ENCODE measurements at places on chromosomes 12 and 14.

DNA sequence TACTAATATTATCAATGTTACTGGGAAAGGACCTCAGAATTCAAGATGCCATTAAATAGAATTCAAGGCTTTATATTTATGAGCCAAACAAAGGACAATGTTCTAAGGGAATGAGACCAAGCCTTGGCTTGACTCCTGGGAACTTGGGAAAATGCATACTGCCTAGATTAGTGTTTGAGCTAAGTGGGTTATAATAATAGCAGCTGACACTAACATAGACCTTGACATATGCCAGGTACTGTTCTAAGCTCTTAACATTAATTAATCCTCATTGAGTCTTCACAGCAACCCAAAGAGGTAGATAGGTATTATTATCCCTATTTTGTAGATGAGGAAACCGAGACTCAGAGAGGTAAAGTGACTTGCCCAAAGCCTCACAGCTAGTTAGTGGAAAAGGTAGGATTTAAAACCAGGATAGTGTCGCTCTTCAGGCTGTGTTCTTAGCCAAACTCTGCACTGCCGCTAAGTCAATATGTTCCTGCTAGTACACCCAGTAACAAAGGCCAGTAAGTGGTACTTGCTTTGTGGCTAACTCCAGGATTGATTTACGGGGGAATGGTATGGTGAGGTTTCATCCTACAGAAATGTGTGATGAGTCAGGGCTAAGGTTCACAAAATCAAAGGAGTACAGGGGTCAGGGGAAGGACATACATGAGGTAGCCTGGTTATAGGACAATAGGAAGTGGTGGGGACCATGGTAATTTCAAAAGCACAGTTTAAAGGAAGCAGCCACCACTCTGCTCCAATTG lies 35.8 kb upstream of the PRKAB1 start:
- DNase-seq: no peak

DNA sequence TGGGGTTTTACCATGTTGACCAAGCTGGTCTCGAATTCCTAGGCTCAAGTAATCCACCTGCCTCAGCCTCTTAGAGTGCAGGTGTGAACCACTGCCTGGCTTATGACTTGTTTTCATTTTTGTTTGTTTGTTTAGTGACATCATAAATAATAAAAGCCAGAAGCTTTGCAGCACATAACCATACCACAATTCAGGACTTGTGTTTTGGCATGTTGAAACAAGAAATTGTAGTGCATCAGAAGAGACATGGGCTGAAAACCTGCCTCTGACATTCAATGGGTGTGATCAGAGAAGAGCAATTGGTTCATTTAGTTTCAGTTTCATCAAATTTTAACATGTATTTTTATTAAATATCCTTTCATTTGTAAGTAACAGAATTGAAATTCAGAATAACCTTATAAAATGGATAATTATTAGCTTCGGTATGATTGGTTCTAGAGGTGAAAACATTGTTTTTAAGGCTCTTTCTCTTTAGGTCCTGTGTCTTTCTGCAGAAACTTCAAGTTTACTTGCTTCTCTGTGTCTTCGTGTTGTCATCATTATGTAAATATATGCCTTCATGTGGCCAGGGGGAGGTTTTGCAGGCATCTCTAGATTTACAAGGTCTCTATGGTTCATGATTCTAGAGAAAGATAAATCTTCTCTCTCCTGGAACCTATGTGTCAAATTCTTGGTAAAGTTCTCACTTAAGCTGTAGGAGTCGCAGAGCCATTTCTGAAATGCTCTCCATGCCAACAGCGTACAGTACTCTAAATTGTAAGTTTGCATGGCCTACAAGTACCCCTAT lies 312.0 kb downstream of the KCNC2 start:
- DNase-seq: no peak

DNA sequence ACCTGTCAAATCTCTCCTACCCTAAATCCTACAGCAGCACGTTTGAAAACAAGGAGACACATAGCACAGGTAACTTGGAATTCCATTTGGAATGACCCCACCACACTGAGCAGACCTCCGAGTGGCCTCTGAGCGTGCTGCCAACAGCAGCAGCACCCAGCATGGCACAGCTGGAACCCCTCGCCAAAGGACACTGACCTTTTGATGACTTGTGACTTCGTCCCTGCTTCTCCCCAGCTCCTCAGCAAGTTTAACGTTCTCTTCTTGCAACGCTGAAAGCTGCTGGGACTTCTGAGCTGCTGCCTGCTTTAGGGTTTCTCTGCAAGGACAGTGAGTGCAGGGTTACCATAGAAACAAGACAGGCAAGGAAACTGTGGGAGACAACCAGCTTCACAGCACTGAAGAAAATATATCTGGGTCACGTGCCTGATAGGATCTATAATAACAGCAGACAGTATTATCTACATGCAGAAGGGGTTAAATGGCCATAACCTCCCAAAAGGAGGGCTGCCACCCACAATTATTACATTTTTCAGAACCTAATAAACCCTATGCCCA lies 43.3 kb upstream of the VPS33A start:
- no peak for DNase-seq

- DNase-seq: no peak
These were observed 2.3 kb downstream of the SPATS2 start for GRCh38 chr12:49369411-49370145.

- DNase-seq: no peak
These were observed 349.0 kb downstream of the GLT1D1 start for GRCh38 chr12:129202109-129202814.

GRCh38 chr14:85296456-85297210 lies 233.3 kb upstream of the FLRT2 start:
- DNase-seq: no peak

GRCh38 chr14:38210587-38211216 lies 3.0 kb downstream of the SSTR1 start:
- DNase-seq: no peak

DNA sequence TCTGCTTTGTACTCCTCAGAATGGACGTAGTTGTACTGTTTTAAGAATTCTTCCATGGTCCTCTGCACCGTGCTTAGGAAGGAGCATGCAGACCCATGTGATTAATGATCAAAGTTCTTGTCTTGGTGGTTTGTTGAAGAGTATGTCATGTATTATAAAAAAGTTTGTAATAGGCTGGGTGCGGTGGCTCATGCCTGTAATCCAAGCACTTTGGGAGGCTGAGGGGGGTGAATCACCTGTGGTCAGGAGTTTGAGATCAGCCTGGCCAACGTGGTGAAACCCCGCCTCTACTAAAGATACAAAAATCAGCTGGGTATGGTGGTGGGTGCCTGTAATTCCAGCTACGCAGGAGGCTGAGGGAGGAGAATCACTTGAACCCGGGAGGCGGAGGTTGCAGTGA lies 61.8 kb upstream of the RTL1 start:
- no peak for DNase-seq

DNA sequence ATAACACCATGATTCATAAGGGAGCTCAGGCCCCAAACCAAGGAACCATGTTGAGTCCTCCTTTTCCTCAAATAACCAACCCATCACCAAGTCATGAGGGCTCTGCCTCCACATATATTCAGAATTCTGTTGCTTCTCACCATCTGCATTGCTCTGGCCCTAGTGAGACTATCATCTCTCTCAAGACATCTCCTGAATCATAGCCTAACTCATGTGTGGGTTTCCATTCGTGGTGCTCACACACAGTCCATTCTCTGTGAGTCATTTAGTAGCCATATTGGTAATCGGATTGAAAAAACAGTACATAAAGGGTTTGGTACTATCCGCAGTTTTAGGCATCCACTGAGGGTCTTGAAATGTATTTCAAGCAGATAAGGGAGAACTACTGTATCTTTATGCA lies 5.1 kb upstream of the SLC38A2 start:
- DNase-seq: no peak

DNA sequence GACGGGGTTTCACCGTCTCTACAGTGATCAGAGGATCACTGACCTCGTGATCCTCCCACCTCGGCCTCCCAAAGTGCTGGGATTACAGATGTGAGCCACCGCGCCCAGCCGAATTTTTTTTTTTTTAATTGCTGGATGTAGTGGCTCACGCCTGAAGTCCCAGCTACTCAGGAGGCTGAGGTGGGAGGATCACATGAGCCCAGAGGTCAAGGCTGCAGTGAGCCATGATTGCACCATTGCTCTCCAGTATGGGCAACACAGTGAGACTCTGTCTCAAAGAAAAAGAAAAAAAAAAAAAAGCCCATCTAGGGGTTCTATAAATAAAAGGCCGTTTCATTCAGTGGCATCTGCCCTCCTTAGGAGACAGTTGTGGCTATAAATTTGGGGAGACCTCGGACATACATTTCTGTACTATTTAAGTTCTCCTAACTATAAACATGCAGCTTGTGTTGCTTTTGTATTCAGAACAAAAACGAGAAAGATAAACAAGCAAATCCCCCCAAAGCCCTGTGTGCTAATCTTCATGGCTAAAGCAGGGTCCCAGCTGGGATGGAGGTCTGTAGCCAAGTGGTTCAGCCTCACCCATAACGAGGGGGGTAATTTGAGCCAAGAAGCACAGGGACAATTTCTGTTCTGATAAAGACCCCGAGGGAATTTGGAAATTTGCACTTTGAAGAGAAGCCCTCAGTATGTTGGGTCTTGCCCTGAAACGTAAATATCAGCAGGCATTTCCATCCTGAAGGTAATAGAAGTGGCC lies 35.0 kb upstream of the BCL7A start:
- DNase-seq: no peak

DNA sequence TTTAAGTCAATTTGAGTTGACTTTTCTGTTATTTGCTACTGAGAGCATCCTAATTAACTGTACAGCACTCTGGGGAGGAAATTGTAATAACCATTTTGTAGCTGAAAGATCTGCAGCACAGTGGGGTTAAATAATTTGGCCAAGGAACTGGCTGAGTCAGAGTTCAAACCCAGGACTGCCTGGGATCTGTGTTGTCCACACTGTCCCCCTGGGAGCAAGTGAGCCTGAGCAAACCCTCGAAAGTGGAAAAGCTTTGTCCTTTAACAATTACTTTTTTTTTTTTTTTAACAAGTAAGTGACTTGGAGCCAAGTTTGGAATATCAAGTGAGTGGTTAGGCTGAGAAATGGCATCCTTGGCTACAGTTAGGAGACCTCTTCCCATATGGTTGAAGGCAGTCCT lies 247.2 kb upstream of the CCDC196 start:
- DNase-seq: no peak

- DNase-seq: no peak
These were observed 84.3 kb upstream of the ATF1 start for GRCh38 chr12:50679612-50680011.

GRCh38 chr14:99564256-99564925 lies 39.6 kb downstream of the CCDC85C start:
- DNase-seq: no peak

GRCh38 chr14:93079865-93080403 lies 35.8 kb downstream of the ITPK1 start:
- no peak for DNase-seq

Data from RWPE2 (cell line).